ENCODE measurements at places on chromosomes 2 and 18.

- no peak for DNase-seq
Measured at GRCh38 chr2:62382122-62382521, 123.9 kb downstream of the TMEM17 start.

DNA sequence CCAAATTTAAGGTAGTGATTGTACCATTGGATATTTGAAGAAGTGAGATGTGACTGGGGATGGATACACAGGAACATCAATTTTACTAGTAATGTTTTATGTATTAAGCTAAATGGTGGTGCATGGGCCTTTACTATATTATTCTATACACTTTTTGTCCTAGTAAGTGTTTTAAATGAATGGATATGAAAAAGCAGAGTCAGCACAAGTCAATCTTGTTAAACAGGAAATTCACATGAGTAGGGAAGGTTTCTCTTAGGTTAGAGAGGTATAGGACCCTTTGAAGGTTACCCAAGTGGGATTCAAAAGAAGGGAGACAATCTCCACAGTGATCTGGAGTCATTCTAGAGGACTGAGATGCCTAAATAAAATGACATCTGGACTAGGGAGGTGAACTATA lies 71.8 kb upstream of the NCKAP5 start:
- DNase-seq: no peak

DNA sequence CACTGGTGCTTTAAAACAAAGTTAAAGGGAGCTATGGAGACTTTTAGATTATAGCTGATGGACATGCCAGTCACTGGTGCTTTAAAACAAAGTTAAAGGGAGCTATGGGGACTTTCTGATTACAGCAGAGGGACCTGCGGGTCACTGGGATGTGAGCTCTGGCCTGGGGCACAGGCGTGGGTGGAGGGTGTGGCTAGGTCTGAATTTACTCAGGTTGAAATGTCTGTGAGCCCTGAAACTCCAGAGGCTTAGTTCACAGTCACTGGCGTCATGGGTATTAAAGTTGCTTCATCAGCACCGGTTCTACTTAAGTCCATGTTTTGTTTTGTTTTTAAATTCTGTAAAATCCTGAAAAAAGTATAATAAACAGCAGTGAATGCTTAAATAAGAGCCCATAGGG lies 49.0 kb upstream of the TMEM18 start:
- DNase-seq: no peak

GRCh38 chr2:241888641-241889040 lies 19.1 kb downstream of the RTP5 start:
- no peak for DNase-seq

- DNase-seq: no peak
Measured at GRCh38 chr2:62265106-62265505, 69.2 kb downstream of the B3GNT2 start.

- DNase-seq: no peak
Measured at GRCh38 chr2:31979018-31979417, 31.8 kb downstream of the MEMO1 start.

GRCh38 chr2:239322416-239323086 lies 78.3 kb downstream of the HDAC4 start:
- DNase-seq: no peak

DNA sequence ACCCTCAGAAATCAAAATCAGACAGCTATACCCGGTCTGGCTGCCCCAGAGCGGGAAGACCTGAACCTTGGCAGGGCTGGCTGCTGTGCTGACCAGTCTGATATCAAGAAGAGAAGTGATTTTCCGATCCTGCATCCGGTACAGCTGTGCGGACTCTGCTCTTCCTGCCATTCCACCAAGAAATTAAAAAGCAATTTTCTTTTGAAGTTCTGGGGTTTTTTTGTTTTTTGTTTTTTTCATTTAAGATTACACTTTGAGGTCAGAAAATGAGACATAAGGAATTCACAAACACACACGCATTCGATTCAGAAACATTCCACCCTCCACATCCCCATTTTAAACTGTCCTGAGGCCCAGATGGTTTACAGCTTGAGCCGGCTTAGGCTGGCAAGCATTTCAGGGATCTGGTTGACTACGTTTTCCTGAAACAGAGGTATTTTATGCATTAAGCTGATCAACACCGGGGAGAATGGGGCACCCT lies 156.5 kb downstream of the COL6A3 start:
- DNase-seq: no peak

- no peak for DNase-seq
Measured at GRCh38 chr2:191580581-191580980, 97.4 kb upstream of the NABP1 start.

GRCh38 chr2:216344206-216344949 lies 27.9 kb downstream of the MARCHF4 start:
- DNase-seq: no peak

- DNase-seq: no peak
Measured at GRCh38 chr18:72456802-72457201, 87.3 kb downstream of the CBLN2 start.
